ENCODE measurements at places on chromosomes 16 and 17. TPM values are rescaled to one million over a fixed set of nuclear protein-coding genes. Genes with fewer than 3 reads are reported as not detected.

Gene PTX4
- total RNA-seq = 0.40 TPM

Gene PAM16
- total RNA-seq = 91.2 TPM

Gene TBX21
- not detected for total RNA-seq

Gene NTN3
- total RNA-seq = not detected

Gene PYY
- total RNA-seq = not detected

- H3K4me3 ChIP-seq = no peak overlapping the region
- peaks cover 28% of the 10 kb centered on the region for H3K4me1 ChIP-seq
Observed at GRCh38 chr16:2675021-2675420, 7.3 kb upstream of the KCTD5 start.

GRCh38 chr17:27568811-27569210, 62.2 kb upstream of the LGALS9 start:
- no peaks in the 10 kb centered on the region for H3K4me1 ChIP-seq
- H3K27me3 ChIP-seq = no peaks in the 10 kb centered on the region
- no peak overlapping the region for H3K27ac ChIP-seq
- H3K4me3 ChIP-seq = no peak overlapping the region
- DNase-seq = no peak

GRCh38 chr16:77807021-77807420, 18.7 kb downstream of the VAT1L start:
- H3K4me1 ChIP-seq = no peaks in the 10 kb centered on the region
- no peaks in the 10 kb centered on the region for H3K36me3 ChIP-seq
- H3K27me3 ChIP-seq = no peaks in the 10 kb centered on the region
- H3K4me3 ChIP-seq = no peak overlapping the region
- no peak overlapping the region for H3K27ac ChIP-seq

GRCh38 chr17:70370816-70371215, 201.5 kb downstream of the KCNJ2 start:
- H3K27ac ChIP-seq = no peak overlapping the region
- H3K36me3 ChIP-seq = no peaks in the 10 kb centered on the region
- no peaks in the 10 kb centered on the region for H3K27me3 ChIP-seq
- no peak for DNase-seq
- H3K4me3 ChIP-seq = no peak overlapping the region
- H3K4me1 ChIP-seq = peaks cover 8% of the 10 kb centered on the region

DNA sequence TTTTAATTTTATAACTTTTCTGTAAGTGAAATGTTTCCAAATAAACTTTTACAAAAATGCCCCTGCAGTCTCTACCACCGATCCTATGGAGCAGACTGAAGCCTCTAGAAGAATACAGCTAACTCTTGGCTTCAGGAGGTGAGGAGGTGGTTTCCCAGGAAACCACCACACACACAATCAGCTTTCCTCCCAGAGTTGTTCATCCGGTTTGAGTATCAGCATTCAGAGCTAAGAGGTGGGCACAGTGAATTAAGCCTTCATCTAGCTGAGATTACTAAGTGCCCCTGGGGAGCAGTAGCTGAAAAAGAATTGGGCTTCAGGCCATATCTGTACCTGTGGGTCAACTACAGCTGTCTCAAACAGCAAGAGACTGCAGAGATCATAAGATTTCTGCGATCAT, 139.7 kb downstream of the AATF start:
- H3K27ac ChIP-seq = no peak overlapping the region
- peaks cover 13% of the 10 kb centered on the region for H3K36me3 ChIP-seq
- H3K4me3 ChIP-seq = no peak overlapping the region
- H3K27me3 ChIP-seq = no peaks in the 10 kb centered on the region
- peak; percentile 14 for DNase-seq

DNA sequence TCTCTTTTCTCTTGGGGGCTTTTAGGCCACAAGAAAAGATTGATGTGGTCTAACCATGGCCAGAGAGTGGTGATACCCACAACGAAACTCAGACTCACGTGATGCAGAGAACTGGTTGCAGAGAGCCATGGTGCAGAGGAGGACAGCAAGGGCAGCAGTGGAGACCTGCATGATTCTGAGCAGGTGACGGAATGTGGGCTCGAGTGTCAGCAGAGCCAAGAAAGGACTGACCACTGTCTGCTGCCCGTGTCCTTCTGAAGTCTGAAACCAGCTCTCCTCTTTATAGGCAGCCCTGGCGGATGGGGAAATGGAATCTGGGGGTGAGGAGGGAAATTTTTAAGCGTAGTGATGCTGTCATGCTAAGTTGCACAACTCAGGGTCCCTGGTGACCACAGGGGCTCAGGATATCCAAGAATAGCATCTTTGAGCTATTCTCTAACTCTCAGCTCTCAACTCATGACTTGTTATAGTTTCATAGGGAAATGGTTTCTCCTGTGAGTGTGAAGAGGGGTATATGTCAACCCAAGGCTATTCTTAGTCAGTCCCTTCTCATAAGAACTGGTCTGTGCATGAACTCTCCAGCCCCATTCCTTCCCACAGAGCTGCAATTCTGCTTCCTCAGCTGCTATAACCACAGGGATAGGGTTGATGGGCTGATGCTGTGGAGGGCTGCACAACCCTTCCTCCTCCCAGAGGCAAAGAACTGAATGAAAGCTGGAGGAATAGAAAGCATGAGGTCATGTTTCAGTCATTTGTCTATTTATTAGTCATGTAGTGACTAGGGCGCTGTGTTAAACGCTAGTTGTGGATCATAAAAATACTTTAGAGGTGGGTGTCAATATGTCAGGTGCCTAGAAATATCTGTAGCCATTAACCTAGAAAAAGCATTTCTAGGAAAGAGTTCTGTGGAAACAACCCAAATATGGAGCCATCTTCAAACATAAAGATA, at the start of gene CCL3:
TSS of gene CCL3 (minus strand) at position 256 of the 949 bp plus-strand sequence. CDS start at position 171, 85 bp downstream.
- H3K36me3 ChIP-seq = no peaks in the 10 kb centered on the region
- H3K4me1 ChIP-seq = no peaks in the 10 kb centered on the region
- H3K27me3 ChIP-seq = peaks cover 9% of the 10 kb centered on the region
- H3K27ac ChIP-seq = no peak within 1 kb of the TSS
- H3K4me3 ChIP-seq = no peak within 1 kb of the TSS

DNA sequence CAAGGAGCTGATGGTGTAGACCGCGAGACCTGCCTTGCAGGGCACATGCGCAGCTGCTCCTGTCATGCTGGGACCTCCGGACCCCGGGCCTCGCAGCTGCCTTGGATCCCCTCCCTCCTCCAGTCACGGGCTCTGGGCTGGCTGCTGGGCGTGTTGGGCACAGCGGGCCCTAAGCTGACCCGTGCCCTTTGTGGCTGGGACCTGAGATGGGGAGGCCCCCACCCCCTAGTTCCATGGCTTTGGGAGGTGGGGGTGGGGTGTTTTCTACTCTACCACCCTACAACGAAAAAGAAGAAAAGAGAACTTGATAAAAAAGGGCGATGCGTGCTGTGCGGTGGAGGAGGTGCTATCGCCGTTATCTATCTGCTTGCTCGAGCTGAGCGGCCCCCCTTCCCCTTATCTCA, 14.5 kb downstream of the ZFPM1 start:
- no peaks in the 10 kb centered on the region for H3K36me3 ChIP-seq
- DNase-seq = no peak
- H3K4me3 ChIP-seq = no peak overlapping the region
- H3K27me3 ChIP-seq = no peaks in the 10 kb centered on the region
- no peak overlapping the region for H3K27ac ChIP-seq

DNA sequence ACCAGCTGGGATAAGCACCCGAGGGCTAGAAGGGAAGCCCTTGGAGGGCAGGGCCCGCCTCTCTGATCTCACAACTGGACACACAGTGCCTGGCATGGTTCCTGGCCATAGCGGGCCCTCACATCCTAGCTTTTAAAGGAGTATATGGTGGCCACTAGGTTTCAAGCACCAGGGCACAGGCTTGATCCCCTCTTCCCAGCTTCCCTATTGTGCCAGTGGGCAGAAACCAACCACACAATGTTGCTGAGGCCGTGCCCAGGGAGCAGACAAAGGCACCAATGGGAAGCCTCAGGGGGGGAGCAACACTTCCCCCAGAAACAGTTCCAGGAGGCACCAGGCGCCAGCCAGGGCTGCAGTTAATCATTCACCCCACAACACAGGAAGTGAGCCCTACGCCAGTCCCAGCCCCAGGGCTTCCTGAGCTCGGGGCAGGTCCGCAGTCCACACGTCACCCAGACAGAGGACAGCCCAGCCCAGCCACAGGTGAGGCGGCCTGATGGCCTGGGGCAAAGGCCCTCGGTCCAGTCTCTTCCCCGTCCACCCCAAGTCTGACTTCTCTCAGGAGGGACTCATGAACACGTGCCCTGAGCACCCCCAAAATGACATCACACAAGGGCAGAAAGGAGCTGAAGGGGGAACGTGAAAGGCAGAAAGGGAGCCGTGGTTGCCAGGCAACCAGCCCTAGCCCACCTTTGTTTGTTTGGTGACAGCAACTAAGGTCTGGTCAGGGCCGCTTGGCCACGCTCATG, 12.8 kb downstream of the SMIM5 start:
- H3K4me3 ChIP-seq = peak overlapping the region; percentile 6
- H3K4me1 ChIP-seq = peaks cover 45% of the 10 kb centered on the region
- H3K36me3 ChIP-seq = 0 out of 2 replicates have a peak, but pooled peaks cover 9% of the 10 kb centered on the region
- peak; percentile 95 for DNase-seq

- no peak overlapping the region for H3K27ac ChIP-seq
- H3K4me1 ChIP-seq = no peaks in the 10 kb centered on the region
- H3K27me3 ChIP-seq = no peaks in the 10 kb centered on the region
- H3K4me3 ChIP-seq = no peak overlapping the region
Observed at GRCh38 chr16:26569793-26570192, 496.9 kb upstream of the C16orf82 start.

GRCh38 chr17:41354536-41354935, 3.9 kb upstream of the KRT33A start:
- DNase-seq = no peak
- peaks cover 2% of the 10 kb centered on the region for H3K4me1 ChIP-seq
- no peak overlapping the region for H3K27ac ChIP-seq
- H3K4me3 ChIP-seq = no peak overlapping the region

GRCh38 chr16:4924593-4925292, 12.2 kb downstream of the PPL start:
- H3K36me3 ChIP-seq = peaks cover 10% of the 10 kb centered on the region
- peak; percentile 86 for DNase-seq
- H3K27ac ChIP-seq = no peak overlapping the region
- H3K4me3 ChIP-seq = no peak overlapping the region

DNA sequence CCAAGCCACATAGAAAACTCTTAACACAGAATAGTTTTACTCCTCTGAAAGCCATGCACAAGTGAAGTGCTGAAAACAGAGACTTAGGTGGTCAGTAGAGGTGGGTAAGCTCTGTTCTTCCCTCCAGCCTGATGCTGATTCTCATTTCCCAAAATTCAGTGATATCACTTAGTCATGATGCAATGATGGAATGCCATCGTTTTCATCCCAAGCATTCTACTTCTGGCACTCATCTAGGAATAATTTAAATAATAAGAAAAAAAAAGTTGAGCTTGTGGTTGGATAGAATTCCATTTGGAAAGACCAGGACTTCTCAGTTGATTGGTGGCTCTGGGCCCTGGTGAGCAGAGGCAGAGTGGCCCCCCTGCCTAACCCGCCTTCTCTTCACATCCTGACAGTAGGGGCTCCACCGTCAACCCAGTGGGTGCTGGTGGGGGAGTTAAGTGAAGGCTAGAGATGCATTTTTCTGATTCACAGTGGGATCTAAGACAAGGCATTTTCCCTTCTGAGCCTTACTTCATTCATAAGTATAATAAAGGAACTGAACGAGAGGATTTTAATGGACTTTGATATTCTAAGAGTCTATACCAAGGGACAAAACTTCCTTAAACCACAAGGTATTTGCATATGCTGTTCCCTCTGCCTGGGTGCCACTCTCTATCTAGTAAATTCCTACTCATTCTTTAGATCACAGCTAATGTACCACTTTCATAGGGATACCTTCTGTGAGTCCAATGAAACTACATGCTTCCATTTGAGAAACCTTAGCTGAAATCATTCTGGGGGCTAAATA, 310.3 kb upstream of the DYNLRB2 start:
- H3K36me3 ChIP-seq = no peaks in the 10 kb centered on the region
- no peak overlapping the region for H3K4me3 ChIP-seq
- H3K27me3 ChIP-seq = no peaks in the 10 kb centered on the region

DNA sequence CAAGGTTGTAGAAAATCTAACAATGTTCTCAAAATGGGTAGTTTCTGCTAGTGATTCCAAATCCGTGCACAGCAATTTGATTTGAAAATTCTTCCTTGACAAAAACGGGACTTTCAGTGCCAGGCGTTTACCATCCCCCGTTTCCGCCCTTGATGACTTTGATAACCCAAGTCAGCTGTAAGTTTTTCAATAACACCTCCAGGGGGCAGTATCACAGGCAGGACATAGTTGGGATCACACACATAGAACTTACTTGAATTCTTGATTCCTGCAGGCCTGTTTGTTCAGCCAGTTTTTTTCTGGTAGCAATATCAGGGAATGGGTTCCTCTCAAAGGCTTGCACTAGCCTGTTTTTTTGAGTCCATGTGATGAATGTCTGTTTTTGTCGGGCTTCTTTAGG, 5.6 kb downstream of the DUXB start:
- H3K27ac ChIP-seq = no peak overlapping the region
- no peak for DNase-seq
- no peaks in the 10 kb centered on the region for H3K4me1 ChIP-seq

All from PC-3 (cell line).